Neural crest cell (in vitro differentiated cells): ENCODE measurements at places on chromosomes 11 and 22. TPM values are rescaled to one million over a fixed set of nuclear protein-coding genes. Genes with fewer than 3 reads are reported as not detected.

Gene OR8G5
- not detected in 2 replicates for total RNA-seq

Gene GRIA4
- 2.3 and 2.9 TPM in 2 replicates for total RNA-seq

Gene DEFB131B
- total RNA-seq = not detected in 2 replicates

Gene PGA5
- not detected in 2 replicates for total RNA-seq

Gene TECTA
- total RNA-seq = 1.5 and 1.7 TPM in 2 replicates

Gene GGT5
- total RNA-seq = 0.56 and 0.59 TPM in 2 replicates

Gene ENTHD1
- total RNA-seq = not detected in 2 replicates

Gene CEND1
- total RNA-seq = 1.0 and 1.2 TPM in 2 replicates

GRCh38 chr11:70812472-70812871, 414.1 kb downstream of the CTTN start:
- H3K4me1 ChIP-seq = no peaks in the 10 kb centered on the region
- no peaks in the 10 kb centered on the region for H3K36me3 ChIP-seq
- peaks cover 4% of the 10 kb centered on the region for H3K27me3 ChIP-seq
- no peak overlapping the region for H3K4me3 ChIP-seq
- no peak for DNase-seq

DNA sequence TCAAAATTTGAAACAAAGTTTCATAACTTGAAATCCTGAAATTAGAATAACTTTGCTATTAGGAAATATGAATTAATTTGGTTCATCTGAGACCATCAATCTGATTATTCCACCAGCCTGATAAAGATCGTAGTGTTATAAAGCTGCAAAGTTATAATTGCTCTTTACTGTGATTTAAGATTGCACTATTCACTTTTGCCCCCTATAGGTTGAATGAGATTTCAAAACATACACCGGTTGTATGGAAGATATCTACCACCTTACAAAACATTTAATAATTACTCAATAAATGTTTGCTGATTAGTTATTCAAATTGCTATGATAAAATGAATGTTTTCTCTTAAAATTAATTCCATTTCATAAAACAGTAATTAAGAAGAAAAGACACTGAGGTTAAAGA, 26.1 kb downstream of the APIP start:
- peaks cover 5% of the 10 kb centered on the region for H3K36me3 ChIP-seq
- H3K27ac ChIP-seq = no peak overlapping the region
- peaks cover 5% of the 10 kb centered on the region for H3K4me1 ChIP-seq
- no peak for DNase-seq
- no peaks in the 10 kb centered on the region for H3K27me3 ChIP-seq
- no peak overlapping the region for H3K4me3 ChIP-seq

DNA sequence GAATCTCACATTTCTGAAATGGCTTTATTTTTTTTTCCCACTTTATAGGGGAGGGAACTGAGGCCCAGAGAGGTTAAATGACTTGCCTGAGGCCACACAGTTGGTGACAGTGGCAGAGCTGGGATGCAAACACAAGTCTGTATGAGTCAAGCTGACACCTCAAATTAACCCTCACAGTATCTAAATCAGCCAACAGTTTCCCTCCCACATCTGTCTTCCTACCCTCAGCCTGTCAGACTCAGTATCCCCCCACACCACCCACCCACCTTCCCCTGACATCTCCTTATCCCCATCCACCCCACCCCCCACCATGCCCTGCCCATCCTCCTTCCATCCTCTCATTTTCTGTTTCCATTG, 95.2 kb downstream of the TP53I11 start:
- peaks cover 69% of the 10 kb centered on the region for H3K4me1 ChIP-seq
- H3K36me3 ChIP-seq = peaks cover 2% of the 10 kb centered on the region
- H3K27me3 ChIP-seq = no peaks in the 10 kb centered on the region
- H3K4me3 ChIP-seq = no peak overlapping the region
- no peak overlapping the region for H3K27ac ChIP-seq
- DNase-seq = no peak

DNA sequence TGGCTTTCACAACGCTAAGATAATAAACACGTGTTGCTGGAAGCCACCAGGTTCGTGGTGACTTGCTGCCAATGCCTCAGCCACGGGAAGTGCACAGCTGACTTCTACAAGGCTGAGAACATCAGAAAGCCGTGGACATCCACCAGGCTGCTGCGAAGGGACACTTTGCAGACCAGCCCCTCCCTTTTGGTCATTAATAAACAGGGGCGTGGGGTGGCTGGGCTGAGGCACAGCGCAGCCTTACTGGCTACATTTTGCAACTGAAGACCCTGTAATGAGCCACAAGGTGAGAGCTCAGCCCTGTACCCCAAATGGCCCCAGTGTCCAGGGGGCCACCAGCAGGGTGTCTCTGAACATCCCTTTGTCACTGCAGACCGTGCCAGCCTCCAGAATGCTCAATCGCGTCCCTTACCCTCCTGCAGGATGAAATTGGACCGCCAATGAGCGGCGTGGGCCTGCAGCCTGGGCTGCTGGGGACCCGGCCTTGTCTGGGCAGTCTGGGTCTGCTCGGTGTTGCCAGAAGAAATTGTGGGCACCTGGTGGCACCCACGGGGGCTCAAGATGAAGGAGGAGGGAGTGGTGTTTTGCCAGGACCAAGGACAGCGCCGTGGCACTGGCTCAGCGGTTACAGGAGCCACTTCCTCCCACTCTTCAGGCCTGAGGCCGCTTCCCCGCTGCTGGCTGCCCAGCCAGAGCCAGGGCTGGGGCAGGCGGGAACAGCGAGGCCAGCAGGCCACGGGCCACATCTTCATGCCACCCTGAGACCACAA, 181.9 kb downstream of the CTTN start:
- no peaks in the 10 kb centered on the region for H3K4me1 ChIP-seq
- no peak overlapping the region for H3K4me3 ChIP-seq
- DNase-seq = peak; percentile 20
- no peaks in the 10 kb centered on the region for H3K27me3 ChIP-seq
- H3K36me3 ChIP-seq = no peaks in the 10 kb centered on the region

DNA sequence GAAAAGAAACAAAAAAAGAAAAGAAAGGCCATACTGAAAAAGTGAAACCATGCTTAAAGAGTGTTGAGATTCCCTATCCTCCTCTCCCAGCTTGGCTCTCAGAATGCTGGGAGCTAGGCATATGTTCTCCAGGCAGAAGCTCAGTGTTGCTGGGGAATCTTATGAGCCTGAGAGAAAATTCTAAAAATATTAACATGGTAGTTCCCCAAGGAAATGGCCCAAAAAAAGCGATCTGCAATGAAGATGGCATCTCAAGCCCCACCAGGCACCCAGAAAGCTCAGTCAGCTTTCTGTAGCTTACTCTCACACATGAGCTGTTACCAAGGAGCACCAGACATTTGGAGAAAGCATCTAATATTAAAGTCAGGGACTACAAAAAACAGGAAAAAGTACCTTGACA, 94.5 kb downstream of the CD44 start:
- H3K4me1 ChIP-seq = peaks cover 7% of the 10 kb centered on the region
- H3K4me3 ChIP-seq = no peak overlapping the region
- no peak overlapping the region for H3K27ac ChIP-seq

DNA sequence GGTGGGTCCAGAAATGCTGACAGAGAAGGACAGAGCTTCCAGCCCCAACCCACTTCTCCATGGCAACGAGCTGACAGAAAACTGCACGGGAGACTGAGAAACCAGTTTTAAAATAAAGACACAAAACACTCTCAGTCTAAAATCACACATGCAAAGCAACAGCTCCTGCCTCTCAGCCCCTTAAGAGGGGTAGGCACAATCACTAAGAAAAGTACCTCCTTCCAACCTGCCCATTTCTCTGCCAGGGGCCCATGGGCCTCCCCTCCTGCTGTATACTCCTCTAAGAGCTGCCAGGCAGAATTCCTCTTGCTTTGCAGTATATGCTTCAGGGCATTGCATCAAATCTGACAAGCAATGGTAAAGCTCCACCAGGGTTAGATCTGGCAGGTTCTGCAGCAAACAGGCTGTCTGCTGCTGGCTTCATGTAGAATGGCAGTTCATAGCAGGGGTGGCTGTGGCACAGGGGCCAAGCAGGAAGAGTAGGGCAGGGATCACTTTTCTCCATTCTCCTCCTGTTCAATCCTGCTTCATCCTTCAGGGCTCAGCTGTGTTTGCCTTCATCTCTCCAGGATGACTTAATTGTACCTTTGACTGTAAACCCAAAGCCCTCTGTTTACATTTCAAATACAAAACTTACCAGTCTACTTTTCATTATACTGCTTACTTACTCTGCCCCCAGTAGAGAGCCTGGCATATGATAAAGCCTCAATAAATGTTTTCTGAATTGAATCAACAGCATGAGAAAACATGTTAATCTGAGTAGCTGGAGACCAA, 77.7 kb downstream of the KCNC1 start:
- H3K27ac ChIP-seq = no peak overlapping the region
- H3K36me3 ChIP-seq = no peaks in the 10 kb centered on the region
- no peak overlapping the region for H3K4me3 ChIP-seq

DNA sequence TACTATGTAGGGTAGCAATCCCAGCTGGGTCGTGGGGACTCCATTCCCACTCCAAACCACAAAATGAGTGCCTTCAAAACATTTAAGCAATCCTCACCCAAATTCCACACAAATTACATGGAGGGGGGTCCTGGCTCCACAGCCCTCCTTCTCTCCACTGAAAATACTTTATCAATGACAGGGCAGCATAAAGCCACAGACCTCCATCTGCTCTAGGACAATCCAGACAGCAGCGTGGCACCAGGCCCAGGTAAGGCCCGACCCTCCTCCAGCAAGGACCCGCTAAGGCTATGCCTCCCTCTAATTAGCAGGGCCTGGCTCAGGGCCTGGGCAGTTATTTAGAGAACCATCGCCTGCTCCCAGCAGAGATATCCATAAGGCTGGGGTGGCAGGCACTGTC, at the start of gene PANX3:
TSS of gene PANX3 (plus strand) at position 365 of the 400 bp plus-strand sequence. CDS start 129 bp downstream, outside the sequence.
- H3K4me3 ChIP-seq = no peak within 1 kb of the TSS
- no peak for DNase-seq
- H3K36me3 ChIP-seq = no peaks in the 10 kb centered on the region
- H3K27ac ChIP-seq = no peak within 1 kb of the TSS

- H3K27ac ChIP-seq = no peak overlapping the region
- DNase-seq = no peak
- peaks cover 7% of the 10 kb centered on the region for H3K4me1 ChIP-seq
- H3K27me3 ChIP-seq = no peaks in the 10 kb centered on the region
Observed at GRCh38 chr11:60343094-60343704, 16.1 kb downstream of the MS4A6E start.

DNA sequence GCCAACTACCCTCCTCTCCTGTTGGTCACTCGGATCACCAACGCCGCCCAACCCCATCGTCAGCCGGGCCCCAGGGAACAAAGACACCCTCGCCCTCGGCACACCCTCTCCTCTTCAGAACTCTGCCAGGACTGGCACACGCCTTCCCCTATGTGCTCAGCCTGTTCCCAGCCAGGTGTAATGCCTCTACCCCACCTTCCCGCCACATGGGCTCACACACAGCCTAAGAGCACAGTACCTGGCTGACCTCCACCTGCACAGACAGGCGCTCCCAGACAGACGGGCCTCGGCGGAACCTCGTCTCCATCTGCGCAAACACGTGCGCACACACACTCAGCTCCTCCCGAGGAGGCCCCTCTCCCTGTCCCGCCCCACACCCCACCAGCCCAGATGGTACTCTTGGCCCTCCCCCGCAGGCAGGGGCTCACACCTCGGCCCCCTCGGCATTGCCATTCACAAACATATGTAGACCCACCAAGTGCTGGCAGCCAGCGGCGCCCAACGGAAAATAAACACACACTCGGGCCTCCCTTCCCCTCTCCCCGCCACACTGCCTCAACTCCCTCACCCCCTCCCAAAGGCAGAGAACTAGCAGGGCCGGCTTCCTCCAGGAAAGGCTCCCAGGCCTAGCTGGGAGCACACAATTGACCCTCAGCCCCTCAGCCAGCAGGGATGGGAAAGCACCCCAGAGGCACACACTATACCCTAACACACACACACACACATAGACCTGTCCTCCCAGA, 8.5 kb downstream of the ELFN2 start:
- peak overlapping the region; percentile 58 for H3K4me3 ChIP-seq
- no peak overlapping the region for H3K27ac ChIP-seq
- DNase-seq = no peak
- no peaks in the 10 kb centered on the region for H3K36me3 ChIP-seq
- H3K27me3 ChIP-seq = peaks cover 67% of the 10 kb centered on the region
- H3K4me1 ChIP-seq = peaks cover 20% of the 10 kb centered on the region

DNA sequence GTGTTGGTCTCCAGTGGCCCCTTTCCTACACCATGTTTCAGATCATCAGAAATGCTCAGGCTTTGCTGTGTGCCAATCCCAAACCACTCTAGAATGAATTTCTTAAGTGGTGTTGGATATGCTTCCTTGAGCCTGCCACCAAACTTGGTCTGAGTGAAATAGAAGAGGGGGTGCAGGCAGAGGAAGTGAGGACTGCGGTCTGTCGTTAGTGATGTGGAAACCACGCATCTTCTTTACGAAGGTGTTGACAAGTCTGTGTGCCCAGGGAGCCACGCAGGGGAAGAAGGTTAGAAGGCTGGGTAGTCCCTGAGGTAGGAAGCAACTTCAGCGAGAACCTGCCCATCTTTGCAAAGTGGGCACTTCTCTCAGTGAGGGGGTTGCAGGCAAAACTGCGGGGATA, 187.4 kb upstream of the NAV2 start:
- DNase-seq = no peak
- peaks cover 57% of the 10 kb centered on the region for H3K4me1 ChIP-seq
- no peak overlapping the region for H3K4me3 ChIP-seq
- H3K27me3 ChIP-seq = no peaks in the 10 kb centered on the region
- H3K36me3 ChIP-seq = no peaks in the 10 kb centered on the region

DNA sequence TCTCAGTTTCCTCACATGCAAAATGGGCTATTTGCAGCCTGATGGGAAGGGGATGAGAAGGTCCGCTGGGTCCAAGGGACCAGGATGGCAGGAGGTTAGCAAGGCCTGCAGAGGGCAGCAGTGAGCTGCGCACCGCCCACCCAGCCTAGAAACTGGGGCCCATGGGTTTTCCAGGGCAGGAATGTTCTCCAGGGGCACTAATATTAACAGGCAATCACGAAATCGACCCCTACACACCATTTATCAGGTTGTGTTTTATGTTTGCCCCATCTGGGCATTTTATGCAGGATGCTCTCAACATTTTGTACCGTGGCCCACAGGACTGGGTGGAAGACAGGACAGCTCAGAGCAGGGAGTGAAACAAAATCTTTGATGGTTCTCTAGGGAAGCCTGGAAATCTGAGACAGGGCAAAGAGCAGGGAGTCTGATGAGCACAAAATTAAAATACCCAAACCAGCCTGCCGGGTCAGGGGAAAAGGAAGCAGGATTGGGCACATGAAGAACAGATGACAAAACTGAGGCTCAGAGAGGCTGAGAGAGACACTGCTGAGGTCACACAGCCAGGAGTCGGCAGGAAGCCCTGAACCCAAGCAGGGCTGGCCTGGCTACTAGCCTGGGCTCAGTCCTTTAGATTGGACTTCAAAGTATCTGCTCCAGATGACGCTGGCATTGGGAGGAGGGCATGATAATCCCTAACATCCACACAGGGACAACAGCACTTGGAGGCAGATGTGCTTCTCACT, 1.6 kb upstream of the BCR start:
- DNase-seq = peak; percentile 76
- peaks cover 29% of the 10 kb centered on the region for H3K4me1 ChIP-seq
- peaks cover 16% of the 10 kb centered on the region for H3K27me3 ChIP-seq
- no peak overlapping the region for H3K27ac ChIP-seq

- no peak overlapping the region for H3K27ac ChIP-seq
- DNase-seq = peak; percentile 87
- peaks cover 14% of the 10 kb centered on the region for H3K4me1 ChIP-seq
- peaks cover 1% of the 10 kb centered on the region for H3K36me3 ChIP-seq
Observed at GRCh38 chr22:41517172-41518047, 26.9 kb downstream of the POLR3H start.
